Inflammatory macrophage (primary cell): ENCODE measurements at places on chromosomes 11 and 22.
A peak's percentile ranks its signal among the peaks of the same experiment; 100 is the strongest.

DNA sequence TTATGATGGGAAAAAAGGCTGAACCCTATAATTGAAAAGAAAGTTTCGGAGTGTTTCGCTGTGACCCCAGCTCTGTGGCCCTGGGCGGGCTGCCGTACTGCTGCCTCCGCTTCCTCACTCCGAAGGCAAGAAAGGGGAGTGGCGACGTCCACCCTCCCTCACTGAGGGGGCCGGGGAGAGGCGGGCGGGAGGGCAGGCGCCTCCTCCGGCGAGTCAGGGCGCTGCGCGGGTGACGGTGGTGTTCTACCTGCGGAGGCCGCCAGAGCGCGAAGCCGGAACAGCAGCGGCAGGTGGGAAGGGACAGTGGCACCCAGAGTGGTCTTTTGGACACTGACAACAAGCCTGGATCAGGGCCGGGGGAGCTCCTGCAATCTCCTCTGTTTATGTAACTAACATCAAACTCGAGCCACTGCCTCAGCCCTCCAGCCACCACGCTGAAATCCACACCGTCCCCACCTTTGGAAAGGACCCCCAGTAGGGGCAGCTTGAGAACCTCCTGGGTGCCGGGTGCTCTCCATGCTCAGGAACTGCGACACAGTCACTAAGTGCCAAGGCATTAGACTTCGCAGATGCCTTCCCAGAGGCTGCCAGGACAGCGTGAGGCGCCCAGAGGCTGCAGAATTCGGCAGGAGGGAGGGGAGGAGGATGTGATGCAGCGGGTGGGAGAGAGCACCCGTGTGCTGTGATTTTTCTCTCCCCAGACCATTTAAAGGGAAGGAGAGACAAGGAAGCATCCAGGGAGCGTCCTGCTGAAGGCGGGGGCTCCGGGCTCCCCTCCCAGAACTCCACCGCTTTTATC lies 25.5 kb downstream of the BID start:
- DNase-seq = no peak

- DNase-seq = no peak
Observed at GRCh38 chr11:12765428-12765827, 91.2 kb downstream of the TEAD1 start.

DNA sequence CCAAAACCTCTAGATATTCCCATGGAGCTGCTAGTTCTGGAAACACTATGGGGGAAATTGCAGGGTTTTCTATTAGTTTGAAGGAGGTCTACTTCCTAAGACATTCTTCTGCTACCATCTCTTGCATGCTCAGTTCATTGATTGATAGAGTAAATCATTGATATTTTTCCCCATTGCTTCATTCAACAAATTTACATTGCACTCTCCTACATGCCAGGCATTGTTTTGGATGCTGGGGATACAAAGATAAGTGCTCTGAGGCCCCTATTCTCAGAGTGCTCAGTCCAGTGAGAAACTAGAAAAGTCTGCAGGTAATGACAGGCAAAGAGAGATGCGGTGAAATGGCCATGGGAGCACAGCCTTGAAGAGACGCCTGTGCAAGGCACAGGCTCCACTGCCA lies 313.1 kb downstream of the KIRREL3 start:
- no peak for DNase-seq

DNA sequence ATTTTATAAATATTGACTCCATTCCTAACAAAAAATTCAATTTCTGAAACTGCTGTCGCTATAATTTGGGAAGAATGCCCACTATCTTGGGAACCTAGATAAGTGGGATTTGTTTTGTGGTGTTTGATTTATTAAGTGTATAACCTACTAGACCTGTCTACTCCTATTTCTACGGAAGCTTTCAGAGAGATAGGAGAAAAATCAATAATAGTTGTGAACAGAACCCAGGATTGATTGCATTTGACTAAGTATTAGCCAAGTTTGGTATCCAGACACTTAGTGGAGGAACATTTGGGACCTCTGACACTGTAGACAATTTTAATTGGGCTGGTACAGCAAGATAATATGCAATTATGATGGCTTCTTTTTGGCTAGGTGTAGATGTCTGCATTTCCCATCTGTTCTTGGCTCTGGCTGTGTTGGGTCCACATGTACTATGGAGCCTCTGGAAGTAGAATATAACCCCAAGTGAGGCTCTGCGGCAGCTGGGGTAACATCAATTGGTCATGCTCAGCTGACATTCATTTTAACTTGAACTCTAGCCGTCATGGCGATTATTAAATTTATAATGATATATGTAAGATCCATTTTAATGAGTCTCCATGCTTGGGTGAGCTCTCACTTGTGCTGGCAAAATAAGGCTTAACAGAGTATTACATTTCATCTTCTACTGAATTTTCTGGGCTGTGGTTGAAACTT lies 111.5 kb upstream of the E2F8 start:
- no peak for DNase-seq

- no peak for DNase-seq
Observed at GRCh38 chr11:15178214-15178613, 63.5 kb downstream of the INSC start.

GRCh38 chr11:20134991-20135736 lies 25.1 kb downstream of the DBX1 start:
- no peak for DNase-seq

GRCh38 chr11:2554338-2555207 lies 109.8 kb downstream of the KCNQ1 start:
- no peak for DNase-seq

DNA sequence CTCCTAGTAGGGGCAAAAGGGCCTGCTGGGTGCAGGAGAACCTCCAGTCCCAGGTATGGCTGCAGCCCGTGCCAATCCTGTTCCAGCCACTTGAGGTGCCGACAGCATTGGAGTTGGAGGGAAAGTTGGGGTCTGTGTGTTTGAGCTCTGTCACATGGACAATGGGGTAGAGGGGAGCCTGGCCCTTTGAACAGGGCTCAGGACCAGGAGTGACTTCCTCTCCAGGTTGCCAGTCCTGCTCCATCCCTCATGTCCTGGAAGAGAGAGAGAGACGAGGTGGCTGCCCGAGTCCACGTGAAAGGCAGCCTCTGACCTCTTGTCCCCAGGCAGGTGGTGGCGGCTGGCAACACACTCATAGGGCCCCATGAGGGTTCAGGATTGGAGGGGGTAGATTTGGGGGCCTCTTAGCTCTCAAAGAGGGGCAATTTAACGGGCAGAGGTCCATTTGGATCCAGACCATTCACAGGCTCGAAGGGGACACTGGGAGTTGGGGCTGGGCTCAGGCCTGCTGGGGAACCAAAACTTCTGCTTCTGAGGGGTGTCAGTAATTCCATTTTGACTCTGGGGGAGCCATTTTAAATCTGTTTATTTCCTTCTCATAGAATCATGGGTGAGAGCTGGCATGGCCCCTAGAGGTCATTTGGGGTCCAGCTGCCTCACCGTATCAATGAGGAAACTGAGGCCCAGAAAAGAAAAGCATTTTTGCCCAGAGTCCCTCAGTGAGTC lies 4.1 kb downstream of the ADORA2A start:
- DNase-seq = no peak

- DNase-seq = no peak
Observed at GRCh38 chr22:22213231-22213630, 31.4 kb upstream of the VPREB1 start.

DNA sequence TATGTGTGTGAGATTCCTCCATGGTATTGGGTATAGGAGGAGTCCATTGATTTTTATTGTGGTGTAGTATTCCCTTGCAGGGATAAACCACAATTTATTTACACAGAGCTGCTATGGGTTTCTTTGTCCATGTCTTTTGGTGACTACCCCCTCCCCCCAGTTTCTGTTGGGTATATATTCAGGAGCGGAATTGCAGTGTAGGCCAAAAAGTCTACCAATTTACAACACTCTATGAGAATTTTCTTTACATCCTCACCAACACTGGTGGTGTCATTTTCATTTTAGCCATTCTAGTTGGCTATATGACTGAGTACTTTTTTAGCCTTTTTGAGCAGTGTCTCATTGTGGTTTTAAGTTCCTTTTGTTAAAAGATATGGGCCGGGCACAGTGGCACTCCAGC lies 55.2 kb upstream of the ATXN10 start:
- DNase-seq = no peak

DNA sequence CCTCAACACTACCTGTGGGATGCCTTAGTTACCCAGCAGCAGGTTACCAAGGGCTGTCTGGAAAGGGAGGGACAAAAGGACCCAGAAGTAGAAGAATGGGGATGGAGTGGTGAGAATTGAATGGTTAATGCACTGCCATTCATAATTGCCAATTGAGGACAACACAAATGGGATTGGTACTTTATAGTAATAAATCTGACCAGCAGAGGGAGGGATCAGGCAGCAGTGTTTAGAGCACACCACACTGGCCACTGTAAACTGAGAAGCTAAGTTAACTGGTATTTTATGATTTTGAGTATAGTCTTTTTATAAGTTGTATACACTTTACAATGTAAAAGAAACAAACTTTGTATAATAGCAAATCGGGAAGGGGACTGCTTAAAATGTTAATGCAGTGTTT lies 10.7 kb downstream of the TBRG1 start:
- no peak for DNase-seq

DNA sequence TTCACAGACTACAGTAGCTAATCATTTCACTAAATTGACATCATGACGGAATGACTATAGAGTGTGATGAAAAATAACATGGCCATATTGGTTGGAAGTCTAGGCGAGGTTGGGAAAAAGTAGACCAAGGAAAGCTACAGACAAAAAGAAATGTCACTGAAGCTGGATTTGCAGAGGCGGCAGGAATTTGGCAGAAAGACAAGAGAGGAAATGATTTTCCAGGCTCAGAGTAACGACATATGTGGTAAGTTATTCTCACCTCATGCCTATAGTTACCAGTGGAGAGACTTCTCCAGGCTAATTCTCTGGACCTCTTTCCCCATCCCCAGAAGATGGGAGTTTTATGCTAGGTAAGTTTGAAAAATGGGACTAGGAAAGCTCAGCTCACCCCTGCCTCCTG lies 1005.8 kb upstream of the CCDC90B start:
- DNase-seq = no peak

DNA sequence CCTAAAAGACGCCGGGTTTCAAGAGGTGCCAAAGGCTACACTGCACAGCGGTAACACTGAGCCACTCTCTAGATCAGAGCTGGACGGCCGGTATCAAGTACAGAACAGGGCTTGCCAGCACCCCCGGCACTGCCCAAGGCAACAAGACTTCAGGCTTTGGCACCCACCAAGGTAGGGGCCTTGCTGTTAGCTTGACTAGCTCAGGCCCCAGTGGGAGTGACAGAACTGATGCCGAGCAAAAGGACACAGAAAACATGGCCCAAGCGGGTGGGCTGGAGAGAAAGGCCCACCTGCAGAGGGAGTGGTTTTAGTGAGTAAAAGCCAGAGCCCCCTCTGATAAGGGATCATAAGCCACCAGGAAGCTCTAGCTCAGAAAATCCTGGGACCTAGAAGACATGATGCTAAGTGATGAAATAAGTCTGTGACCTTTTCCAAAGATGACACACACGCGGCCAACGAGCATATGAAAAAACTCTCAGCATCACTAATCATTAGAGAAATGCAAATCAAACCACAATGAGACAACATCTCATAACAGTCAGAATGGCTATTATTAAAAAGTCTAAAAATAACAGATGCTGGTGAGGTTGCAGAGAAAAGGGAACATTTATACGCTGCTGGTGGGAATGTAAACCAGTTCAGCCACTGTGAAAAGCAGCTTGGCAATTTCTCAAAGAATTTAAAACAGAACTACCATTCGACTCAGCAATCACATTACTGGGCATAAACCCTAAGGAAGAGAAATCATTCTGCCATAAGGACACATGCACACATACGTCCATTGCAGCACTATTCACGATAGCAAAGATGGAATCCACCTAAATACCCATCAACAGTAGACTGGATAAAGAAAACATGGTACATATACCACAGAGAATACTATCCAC lies 12.9 kb downstream of the EHD1 start:
- DNase-seq = peak; percentile 83

- no peak for DNase-seq
Observed at GRCh38 chr11:61785837-61786402, 6.5 kb downstream of the TMEM258 start.

DNA sequence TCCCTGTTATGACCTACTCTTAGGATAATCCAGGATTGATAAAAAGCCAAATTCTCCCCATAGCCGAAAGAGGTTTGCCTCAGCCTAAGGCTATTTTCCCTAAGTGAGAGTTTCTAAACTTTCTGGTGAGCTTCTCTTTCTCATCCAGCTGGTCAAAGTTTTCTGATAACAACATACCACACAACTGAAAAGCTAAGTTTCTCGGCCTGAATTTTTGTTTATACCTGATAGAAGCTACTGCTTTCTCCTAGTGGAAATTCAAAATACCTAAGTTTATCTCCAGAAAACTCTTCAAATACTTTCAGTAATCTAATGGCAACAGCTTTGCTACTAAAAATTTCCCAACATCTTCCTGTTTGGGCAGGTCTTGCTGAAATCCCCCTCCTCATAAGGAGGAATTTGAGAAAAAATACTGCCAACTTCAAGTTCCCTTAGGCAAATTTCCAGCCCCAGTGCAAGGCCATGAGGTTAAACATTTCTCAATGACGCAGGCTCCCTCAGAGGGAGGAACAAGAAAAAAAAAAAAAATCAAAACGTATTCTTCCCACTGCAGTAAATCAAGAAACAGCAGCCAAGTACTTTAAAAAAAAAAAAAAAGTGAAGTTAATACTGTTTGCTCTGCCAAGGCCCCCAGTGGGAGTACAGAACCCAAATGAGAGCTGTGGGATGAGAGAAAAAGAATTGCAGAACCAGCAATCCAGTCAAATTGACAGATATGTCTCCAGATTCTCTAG lies 127.0 kb downstream of the MRTFA start:
- DNase-seq = peak; percentile 71

DNA sequence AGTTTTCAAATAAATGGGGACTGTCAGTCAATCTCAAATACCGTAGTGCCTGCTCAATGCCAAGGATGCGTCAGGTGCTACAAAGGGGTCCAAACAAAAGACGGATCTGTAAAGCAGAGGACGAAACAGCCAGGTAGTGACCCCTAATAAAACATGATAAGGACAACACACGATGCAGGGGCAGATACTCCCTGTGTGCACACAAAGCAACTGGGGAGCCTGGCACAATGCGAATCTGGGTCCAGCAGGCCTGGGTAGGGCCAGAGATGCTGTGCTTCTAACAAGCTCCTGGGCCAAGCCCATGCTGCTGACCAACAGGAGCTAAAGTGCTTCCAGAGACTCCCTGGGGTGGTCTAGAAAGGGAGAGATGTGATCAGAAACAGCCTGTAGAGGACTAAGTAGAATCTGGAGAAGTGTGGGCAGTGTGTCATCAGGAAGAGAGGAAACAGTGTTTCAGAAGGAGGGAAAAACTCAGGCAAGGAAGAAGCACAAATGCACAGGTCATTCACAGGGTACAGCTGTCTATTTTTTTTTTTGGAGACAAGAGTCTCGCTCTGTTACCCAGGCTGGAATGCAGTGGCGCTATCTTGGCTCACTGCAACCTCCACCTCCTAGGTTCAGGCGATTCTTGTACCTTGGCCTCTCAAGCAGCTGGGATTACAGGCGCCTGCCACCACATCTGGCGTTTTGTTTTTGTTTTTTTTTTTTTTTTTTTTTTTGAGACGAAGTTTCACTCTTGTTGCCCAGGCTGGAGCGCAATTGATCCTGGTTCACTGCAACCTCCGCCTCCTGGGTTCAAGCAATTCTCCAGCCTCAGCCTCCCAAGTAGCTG lies 74.5 kb downstream of the MICAL3 start:
- no peak for DNase-seq

GRCh38 chr11:46711303-46711702 lies 7.7 kb upstream of the F2 start:
- DNase-seq = no peak

- DNase-seq = no peak
Observed at GRCh38 chr11:107962181-107962580, 33.9 kb downstream of the RAB39A start.

- no peak for DNase-seq
Observed at GRCh38 chr11:91394727-91395414, 829.7 kb upstream of the FAT3 start.
